ENCODE measurements at places on chromosomes 5 and 9. TPM values are rescaled to one million over a fixed set of nuclear protein-coding genes. Genes with fewer than 3 reads are reported as not detected.

- H3K27ac ChIP-seq = no peak overlapping the region
- H3K4me1 ChIP-seq = no peaks in the 10 kb centered on the region
- DNase-seq = no peak
- H3K4me3 ChIP-seq = no peak overlapping the region
Measured at GRCh38 chr5:52684051-52684450, 103.7 kb upstream of the ITGA1 start.

KCNV2 gene
- 0.11 TPM for polyA plus RNA-seq

DNA sequence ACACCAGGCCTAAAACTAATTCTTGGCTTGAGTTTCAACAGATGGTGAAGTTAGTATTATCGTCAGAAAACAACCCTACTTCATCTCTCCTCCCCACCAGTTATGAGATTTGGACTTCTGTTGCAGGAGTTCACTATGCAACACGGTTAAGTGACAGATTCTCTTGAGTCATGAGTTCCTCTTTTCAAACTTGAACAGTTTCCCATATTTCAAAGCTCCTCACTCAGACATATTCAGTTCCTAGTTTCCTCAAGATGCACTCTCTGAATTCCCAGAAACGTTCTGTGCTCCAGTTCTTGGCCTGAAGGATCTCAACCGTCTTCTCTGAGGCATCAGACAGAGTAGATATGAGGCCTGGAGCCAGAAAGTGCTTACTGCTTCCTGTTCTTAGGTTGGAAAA is 7.3 kb upstream of the PTGER4 start:
- H3K36me3 ChIP-seq = no peaks in the 10 kb centered on the region
- no peak overlapping the region for H3K27ac ChIP-seq
- DNase-seq = no peak

IL13 gene
- polyA plus RNA-seq = 0.15 TPM

GRCh38 chr5:56633950-56634349 is 181.4 kb upstream of the MAP3K1 start:
- no peak for DNase-seq
- no peaks in the 10 kb centered on the region for H3K4me1 ChIP-seq
- no peaks in the 10 kb centered on the region for H3K27me3 ChIP-seq
- no peaks in the 10 kb centered on the region for H3K36me3 ChIP-seq
- no peak overlapping the region for H3K27ac ChIP-seq

OR1Q1 gene
- not detected for polyA plus RNA-seq

- no peaks in the 10 kb centered on the region for H3K27me3 ChIP-seq
- H3K4me1 ChIP-seq = no peaks in the 10 kb centered on the region
- DNase-seq = no peak
- no peak overlapping the region for H3K27ac ChIP-seq
- no peak overlapping the region for H3K4me3 ChIP-seq
- H3K36me3 ChIP-seq = no peaks in the 10 kb centered on the region
Measured at GRCh38 chr9:84212982-84213381, 127.6 kb downstream of the SLC28A3 start.

- H3K27me3 ChIP-seq = no peaks in the 10 kb centered on the region
- H3K36me3 ChIP-seq = no peaks in the 10 kb centered on the region
- H3K4me3 ChIP-seq = no peak overlapping the region
- no peaks in the 10 kb centered on the region for H3K4me1 ChIP-seq
- H3K27ac ChIP-seq = no peak overlapping the region
Measured at GRCh38 chr9:137504432-137504777, 45.3 kb upstream of the NSMF start.

SOHLH1 gene
- not detected for polyA plus RNA-seq

PTRH1 gene
- 38.2 TPM for polyA plus RNA-seq

DNA sequence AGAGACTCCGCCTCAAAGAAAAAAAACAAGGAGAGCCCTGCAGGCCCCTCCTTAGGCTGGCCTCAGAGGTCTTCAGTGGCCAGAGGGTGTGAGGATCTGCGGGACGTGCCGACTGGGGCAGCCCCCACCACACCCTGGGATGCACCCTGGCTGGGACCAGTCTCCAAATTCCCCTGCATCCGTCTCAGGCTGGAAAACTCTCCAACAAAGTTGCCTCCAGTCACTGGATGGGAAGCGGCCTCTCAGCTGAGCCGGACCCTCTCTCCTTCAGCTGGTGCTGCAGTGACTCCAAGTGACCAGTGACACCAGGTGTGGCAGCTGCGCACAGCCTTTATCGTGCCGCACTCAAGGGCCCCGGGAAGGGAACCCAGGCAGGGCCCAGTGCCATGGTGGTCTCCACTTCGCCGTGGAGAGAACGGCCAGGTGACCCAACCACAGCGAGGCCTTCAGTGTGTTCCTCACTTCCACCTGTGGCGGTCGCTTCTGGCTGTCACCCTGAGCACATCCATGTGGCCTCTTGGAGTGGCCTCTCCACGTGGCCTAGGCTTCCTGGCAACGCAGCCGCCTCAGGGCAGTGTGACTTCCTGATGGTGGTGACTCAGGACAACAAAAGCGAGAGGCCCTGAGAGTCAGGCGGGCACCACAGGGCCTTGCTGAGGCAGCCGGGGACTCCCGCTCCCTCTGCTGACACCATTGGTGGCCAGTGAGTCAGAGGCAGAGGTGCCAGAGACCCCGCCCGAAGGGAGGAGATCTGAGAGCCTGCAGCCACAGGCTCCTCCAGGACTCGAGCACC is 19.3 kb upstream of the CAMSAP1 start:
- DNase-seq = no peak
- H3K36me3 ChIP-seq = peaks cover 8% of the 10 kb centered on the region
